Globus pallidus (tissue), 1 donor: ENCODE measurements at places on chromosomes 6 and 20.

DNA sequence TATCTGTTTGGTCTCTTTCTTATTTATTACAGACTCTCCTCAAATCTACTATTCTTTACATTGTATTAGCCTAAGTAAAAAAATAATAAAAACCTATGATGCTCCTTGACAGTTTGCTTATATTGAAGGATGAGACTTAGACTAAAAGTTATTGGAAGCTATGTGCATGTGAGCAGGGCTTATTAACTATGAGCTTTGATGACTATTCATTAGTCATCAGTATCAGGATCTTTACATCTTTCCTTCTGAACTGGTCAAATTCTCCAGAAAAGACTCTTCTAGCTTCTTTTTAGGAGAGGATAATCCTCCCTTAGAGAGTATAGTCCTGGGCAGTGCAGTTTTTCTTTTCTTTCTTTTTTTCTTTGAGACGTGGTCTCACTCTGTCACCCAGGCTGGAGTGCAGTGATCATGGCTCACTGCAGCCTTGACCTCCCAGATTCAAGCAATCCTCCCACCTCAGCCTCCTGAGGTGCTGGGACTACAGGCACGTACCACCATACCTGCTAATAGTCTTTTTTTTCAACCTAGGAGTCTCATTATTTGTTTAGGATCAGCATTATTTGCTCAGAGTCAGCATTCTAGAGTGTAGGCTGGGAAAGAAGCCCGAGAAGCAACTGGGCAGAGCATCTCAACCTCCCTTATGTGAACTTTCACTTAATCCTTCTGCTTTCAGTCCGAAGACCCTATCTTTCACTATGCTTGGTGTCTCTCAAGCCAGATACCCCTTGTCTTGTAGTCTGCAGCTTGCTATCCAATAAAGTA lies 37.1 kb upstream of the YWHAB start:
- DNase-seq: no peak

DNA sequence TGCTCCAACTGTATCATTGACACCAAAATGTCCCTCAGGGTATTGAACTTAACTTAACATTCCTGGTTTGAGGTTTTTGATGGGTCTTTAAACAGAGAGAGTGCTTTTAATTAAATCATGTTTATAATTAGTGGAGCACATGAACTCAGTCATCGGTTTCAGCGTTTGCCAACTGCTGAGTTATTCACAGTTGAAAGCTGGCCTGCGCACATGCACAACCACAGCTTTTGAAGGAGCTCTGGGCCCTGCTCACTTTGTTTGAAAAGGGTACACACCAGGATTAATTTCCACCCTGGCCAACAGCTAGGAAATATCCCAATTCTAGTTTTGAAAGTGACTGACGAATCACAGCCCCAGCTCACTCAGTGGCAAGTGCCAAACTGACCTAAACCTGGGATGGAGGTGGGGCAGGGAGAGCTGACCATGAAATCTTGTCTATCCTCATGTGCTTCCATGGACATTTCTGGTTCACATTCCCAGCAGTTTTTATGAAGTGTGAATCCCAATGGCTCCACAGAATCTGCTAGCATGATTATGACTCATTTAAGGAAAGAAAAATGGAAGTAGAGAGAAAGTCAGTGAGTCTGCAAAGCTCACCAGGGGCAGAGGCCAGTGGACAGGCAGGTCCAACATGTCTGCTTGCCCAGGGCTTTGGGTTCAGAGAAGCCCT lies 247.8 kb downstream of the FNDC1 start:
- no peak for DNase-seq

GRCh38 chr6:42864602-42865001 lies 14.8 kb upstream of the RPL7L1 start:
- DNase-seq: no peak

GRCh38 chr6:70717038-70717801 lies 49.5 kb downstream of the SMAP1 start:
- no peak for DNase-seq

- no peak for DNase-seq
These were observed 28.5 kb upstream of the BPIFA2 start for GRCh38 chr20:33139467-33139866.

DNA sequence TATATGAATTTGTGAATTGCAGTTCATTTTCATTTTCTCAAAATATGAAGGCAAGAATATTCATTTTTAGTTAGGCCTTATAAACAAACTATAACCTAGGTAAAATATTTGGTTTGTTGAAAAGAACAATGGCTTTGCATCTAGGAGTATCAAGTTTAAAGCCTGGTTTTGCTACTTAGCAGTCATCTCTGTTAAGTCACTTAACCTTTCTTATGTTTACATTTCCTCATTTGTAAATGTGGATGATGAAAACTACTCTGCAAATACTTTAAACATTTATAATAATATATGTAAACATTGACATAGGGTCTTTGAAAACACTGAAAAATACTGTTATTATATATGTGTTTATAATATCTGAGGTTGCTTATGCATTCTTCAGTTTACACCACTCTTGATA lies 135.5 kb downstream of the CENPW start:
- no peak for DNase-seq
